ENCODE measurements at places on chromosomes 12 and 14.

DNA sequence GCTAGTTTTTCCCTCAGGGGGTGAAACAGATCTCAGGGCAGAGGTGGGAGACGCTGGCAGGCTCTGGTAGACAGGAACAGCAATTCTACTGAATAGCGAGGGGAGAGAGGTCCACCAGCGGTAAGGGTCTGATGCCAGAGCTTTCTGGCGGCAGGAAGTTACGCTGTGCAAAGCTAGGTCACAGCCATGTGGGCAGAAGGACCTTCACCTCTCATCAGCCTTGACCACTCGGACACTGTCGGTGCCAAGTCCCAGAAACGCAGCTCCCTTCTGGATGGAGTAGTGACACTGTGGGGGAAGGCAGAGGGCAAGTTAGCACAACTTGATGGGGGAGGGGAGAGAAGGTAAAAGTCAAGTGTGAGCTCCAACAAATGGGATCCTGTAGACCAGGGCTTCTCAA is 10.3 kb upstream of the ZNF740 start:
- no peak for DNase-seq

DNA sequence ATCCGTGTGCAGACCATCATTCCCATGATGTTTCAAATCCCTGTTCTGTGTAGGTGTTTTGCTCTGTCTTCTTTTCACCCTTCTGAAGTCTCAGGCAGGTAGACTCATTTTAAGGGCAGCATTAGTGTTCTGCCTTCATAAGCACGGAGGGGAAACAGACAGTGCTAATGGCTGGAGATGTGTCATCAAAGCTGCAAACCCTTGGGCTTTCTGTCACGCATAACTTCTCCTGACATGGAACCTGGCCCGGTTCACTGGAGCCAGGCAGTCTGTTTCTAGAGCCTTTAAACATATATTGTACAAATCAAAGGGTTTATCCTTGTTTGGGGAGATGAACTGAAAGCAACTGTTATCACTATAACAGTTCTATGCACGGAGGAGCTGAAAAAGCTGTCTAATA is 141.4 kb downstream of the TMEM132D start:
- no peak for DNase-seq

GRCh38 chr12:41013881-41014642 is 174.1 kb upstream of the PDZRN4 start:
- DNase-seq, result no peak

DNA sequence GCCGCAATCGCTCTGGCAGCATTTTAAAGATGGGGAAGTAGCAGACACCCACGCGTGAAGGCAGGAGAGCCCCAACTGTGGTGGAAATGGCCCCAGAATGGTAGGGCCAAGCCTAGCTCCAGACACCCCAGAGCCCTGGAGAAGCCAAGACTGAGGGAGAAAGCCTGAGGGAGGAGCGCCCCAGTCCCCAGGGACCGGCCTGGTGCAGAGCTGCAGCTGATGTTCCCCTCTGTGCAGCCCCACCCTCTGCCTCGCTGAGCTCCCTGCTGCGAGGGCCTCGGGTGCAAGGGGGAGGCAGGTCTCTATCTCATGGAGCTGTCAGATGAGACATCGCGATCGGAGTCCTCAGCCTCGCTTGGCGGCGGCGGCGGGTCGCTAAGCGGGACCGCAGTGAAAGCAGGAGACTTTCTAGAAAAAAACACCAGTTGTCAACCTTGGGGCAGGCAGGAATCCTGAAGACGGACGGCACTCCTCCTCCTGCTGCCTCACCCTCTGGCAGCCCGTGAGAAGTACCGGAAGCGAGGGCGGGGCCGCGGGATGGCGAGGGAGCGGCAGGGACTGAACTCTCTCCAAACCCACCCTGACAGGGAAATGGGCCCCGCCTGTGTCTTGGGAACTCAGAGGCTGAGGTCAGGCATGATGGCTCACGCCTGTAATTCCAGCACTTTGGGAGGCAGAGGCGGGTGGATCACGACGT is 6.0 kb downstream of the GAPDH start:
- DNase-seq, result no peak

DNA sequence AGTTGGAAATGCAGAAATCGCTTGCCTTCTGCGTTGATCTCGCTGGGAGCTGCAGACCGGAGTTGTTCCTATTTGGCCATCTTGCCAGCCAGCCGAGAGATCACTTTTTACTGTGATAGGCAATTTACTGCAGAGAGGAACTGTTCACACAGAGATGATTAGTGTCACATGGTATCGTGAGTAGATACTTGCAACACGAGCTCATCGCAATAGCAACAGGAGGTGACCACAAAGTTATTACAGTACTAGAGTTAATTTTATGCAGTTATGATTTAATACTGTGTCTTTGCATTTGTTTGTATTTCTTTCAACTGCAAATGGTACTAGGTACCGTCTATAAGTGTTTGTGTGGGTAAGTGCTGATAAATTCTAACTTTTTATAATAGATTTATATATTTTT is 27.8 kb downstream of the NOPCHAP1 start:
- DNase-seq, result no peak

DNA sequence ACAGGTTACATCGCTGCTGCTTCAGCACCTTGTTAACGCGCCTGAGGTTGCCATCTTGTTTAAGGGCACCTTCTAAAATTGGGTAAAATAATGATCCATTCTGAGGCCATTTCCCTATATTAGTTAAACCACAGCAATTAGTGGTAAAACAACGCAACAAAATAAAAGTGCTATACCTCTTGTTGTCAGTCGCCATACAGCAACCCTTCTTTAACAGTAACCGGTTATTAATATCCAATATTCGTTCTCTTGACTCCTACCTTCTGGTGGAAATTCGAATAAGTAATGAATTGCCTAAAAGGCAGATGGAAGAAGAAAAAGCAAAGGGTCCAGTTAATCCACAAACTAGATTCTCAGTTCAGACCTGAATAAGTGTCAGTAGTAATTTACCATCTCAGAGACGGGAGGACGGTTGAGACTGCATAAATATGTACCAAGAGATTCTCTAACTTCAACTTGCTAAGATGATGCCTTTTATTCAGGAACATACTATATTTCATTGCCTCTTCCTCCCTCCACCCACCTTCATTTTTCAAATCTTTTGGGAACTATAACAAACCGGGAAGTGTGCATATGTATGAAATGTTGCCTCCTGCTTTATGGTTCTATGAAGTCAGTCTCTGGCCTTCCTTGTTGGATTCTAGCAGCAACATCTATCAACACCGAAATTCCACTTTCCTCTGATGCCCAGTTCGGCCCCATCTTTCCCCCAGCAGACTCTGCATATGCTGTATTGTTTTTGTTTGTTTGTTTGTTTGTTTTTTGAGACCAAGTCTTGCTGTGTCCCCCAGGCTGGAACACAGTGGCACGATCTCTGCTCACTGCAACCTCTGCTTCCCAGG is 824 bp upstream of the PSMB5 start:
- no peak for DNase-seq

- DNase-seq, result peak; percentile 65
These were observed 4.9 kb upstream of the MTA1 start for GRCh38 chr14:105414456-105415371.

DNA sequence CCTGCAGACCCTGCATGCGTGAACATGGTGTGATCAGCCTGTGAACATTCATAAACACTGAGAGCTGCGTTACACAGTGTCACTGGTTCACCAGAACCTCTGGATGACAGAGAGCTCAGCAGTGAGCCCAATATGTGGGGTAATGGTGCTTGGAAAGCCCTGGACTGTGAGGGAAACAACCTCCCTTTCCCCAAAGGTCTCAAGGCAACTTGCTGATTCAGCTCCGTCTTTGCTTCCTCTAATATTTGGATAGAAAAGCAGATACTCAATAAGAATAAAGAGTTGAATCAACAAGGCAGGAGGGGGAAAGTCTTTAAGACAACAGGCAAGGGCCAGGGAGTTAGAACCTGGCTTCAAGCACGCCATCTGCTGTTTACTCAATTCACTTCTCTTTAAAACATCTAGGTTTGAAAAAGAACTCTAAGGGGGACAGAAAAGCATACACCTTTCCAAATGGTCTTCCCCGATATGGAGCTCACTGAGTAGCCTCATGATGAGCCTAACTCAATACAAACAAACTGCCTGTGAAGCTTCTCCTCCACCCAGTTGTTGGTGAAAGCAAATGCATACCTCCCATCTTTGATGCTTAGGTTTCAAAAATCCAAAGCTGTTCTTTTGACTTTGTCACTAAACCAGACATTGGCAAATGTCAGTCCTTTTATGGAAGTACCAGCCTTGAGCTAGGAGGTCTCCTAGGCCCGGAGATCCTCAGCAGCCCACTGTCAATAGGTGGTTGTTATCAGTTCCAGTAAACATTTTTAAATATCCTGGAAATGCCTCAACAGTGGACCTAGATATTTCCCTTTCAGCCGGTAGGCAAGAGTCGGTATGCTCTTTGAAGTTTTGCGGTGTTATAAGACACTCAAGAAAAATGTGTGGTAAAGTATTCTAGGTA is 76.1 kb downstream of the SAMD4A start:
- no peak for DNase-seq

DNA sequence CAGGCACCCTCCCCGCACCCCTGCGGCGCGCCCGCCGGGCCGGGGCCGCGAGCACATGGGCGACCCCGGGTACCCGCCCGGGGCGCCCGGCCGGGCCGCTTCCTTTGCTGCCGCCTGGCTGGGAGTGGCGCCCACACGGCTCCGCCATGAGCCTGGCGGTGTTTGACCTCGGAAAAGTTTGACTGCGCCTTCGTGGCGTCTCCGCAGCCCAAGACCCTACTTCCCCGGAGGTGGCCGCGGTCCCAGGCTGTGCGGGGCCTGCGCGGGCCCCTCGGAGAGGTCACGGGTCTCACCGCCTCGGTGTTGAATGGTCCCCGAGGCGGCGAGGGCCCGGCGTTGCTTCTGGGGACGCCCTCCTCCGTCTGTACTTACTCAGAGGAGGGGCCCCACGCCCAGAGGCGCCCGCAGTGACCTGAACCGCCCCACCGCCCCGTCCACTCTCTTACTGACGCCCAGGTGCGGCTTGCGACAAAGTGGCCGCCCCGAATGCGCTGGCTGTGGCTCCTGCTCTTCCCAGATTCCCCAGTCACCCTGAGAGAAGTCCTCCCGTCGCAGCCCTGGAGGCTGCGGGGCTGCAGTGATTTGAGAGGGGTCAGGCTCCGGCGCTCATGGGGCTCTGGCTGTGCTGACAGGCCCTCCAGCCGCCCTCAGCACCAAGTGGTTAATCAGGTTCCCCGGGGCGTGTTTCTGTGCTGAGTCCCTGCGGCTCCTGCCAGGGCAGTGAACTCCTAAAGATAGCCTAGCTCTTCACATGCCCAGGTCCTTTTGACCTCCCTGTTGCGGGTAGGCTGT is 5.8 kb downstream of the KMT5A start:
- peak; percentile 38 for DNase-seq
